ENCODE measurements at places on chromosomes 16 and 17.

GRCh38 chr17:36939802-36940312 lies 2.6 kb downstream of the LHX1 start:
- no peak for DNase-seq

- DNase-seq = no peak
These were observed 331.2 kb downstream of the MAF start for GRCh38 chr16:79269211-79269863.

- no peak for DNase-seq
These were observed at the start of gene MFAP4 for GRCh38 chr17:19386974-19387920. MFAP4 (minus strand) TSS chr17:19387190; CDS start chr17:19387155, 35 bp downstream.

GRCh38 chr16:89549007-89549700 lies 11.3 kb upstream of the RPL13 start:
- no peak for DNase-seq

DNA sequence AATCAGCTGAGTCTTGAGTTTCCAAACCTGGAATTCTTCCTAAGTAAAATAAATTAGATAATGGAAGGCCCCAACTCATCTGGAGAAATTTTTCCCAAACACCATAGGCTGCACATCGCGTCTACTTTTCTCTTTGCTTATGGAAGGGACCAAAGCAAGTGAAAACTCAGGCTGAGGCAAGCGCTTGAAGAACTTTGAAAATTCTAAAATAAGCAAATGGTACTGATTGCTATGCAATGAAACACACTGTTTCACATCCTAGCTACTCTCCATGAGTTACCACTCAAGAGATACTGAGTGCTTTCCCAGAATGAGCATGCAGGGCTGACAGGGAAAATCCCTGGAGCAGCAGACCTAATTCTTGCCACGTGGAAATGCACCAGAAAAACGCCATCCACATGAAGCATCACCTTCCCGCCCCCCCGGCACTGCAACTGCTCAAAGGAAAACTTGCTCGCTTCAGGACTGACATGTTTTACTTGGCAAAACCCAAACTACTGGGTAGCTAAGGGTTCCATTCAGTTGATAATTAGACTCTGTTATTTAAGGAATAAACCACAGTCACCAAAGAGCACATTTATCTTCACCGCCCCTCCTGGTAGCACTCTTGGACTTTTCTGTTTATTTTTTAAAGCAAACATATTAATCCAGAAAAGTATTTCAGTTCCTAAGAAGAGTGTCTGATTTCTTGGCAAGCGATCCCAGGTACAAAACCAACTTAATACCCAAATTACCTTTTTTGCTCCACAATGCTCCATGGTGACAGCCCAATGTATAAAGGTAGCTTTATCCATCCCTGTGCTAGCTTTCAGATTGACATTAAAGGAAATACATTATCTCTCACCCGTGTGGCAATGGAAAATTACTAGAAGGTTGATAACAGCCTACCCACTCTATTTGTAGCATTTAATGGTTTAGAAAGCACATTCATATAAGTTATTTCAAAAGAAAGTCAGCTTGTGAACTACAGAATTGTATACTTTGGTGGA lies 62.5 kb downstream of the WDR59 start:
- no peak for DNase-seq

GRCh38 chr16:3988011-3988410 lies 107.5 kb upstream of the CREBBP start:
- peak; percentile 22 for DNase-seq

- no peak for DNase-seq
These were observed 12.5 kb upstream of the C1QTNF8 start for GRCh38 chr16:1108299-1109252.

- no peak for DNase-seq
These were observed 55.2 kb upstream of the IRX5 start for GRCh38 chr16:54875443-54875842.

DNA sequence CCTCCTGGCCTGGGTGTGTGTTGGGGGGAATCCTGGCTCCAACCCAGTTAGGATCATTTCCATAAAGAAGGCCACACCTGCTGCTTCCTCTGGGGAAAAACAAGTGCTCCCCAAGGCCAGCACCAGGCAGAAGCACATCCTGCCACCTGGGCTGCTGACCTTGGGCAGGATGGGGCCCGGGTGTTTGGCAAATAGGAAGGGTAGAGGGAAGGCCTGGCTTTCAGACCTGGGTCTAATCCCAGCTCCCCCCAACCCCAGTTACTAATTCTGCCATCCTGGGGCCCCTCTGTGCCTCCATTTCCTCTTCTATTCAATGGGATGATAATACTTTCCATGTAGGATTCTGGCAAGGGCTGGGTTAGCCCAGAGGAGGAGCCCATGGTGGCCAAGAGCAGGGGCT lies 3.0 kb upstream of the NLRC5 start:
- no peak for DNase-seq

Data from HL-60 (cell line).